ENCODE measurements at places on chromosomes 12 and 14.

GRCh38 chr14:39266525-39266870 is 32.8 kb downstream of the MIA2 start:
- DNase-seq: no peak

GRCh38 chr12:6376870-6377666 is 1.7 kb upstream of the SCNN1A start:
- no peak for DNase-seq

- no peak for DNase-seq
Measured at GRCh38 chr12:75690296-75690955, 179.0 kb upstream of the KRR1 start.

- DNase-seq: peak; percentile 42
Measured at GRCh38 chr12:107670999-107671643, 14.5 kb upstream of the PWP1 start.

DNA sequence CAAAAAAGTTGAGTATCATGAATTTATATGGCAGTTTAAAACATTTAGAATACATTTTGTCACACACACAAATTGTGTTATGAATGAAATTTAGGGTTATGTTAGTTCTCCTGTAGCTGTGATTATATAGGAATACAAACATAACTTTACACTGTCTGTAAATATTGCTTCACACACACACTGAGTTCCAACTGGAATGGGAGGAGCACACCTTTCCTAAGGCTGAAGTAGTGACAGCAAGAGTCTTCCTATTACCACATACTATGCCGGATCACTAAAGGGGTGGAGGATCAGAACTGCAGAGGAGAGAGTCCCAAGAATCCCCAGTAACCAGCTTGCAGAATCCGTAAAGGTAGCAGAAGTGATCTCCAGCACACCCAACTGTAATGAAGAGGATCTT is 63.7 kb downstream of the DNAI7 start:
- no peak for DNase-seq

GRCh38 chr14:59175404-59175803 is 13.1 kb upstream of the DAAM1 start:
- no peak for DNase-seq

DNA sequence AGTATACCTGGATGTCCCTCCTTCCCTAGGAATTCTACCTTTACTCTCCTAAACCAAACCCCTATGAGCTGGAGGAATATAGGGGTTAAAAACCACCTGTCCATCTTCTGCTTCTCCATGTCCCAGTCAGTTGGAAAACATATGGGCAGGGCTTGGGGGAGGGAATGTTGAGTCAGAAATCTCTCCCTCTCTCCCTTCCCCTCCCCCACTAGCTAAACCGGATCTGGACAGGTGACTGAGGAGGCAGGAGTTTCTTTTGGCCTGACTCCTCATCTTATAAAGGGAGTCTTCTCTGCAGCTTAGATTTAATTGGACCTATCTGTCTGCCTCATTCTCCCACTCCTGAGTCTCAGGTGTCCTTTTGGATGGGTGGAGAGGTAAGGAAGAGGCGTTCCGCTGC is 6.1 kb downstream of the ERBB3 start:
- DNase-seq: no peak

GRCh38 chr14:67410313-67410712 is 1.7 kb downstream of the PLEK2 start:
- DNase-seq: no peak

DNA sequence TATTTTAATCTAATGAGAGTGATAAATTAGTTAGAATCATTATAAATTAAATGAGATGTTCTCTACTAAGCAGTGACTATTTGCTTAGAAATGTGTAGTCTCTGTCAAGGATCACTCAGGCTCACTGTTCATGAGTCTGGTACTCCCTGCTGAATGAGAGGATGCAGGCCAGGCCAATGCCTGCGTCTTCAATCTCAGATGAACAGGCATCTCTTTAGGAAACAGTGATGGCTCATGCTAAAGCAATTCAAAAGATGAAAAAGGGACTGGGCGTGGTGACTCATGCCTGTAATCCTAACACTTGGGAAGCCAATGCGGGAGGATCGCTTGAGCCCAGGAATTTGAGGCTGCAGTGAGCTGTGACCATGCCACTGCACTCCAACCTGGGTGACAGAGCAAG is 106.8 kb downstream of the ZFC3H1 start:
- DNase-seq: no peak

- no peak for DNase-seq
Measured at GRCh38 chr12:132024758-132025157, 75.0 kb downstream of the EP400 start.

DNA sequence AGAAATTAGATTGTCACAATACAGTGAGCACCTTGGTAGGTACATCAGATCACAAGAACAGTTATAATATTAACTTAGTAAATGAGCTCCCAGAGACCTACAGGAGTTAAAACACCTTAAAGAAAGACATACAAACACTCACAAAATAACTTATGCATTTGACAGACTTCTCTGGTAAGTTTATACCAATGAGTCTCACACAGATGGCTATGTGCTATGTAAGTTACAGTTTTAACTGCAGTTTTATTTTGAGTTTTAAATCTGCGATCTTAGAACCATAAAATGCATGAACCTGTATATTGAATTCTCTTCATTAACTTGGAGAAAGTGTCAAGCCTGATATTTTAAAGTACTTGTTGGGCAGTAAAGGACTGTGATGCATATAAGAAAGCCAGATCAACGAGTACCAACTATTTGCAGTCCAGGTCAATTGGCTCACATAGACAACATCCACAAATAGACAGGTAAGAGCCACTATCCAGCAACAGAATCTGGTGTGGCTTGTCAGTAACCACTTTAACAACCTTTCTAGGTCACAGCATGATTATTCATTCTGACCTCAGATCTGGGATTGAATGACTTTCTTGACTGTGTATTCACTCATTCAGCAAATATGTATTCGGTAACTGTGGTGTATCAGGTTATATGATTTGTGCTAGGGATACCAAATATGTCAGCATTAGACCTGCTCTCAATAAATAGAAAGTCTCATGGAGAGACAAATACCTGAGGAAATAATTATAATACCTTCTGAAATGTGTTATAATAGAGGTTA is 856.6 kb upstream of the MGAT4C start:
- DNase-seq: no peak

- no peak for DNase-seq
Measured at GRCh38 chr14:28745176-28745575, 21.4 kb upstream of the FOXG1 start.

DNA sequence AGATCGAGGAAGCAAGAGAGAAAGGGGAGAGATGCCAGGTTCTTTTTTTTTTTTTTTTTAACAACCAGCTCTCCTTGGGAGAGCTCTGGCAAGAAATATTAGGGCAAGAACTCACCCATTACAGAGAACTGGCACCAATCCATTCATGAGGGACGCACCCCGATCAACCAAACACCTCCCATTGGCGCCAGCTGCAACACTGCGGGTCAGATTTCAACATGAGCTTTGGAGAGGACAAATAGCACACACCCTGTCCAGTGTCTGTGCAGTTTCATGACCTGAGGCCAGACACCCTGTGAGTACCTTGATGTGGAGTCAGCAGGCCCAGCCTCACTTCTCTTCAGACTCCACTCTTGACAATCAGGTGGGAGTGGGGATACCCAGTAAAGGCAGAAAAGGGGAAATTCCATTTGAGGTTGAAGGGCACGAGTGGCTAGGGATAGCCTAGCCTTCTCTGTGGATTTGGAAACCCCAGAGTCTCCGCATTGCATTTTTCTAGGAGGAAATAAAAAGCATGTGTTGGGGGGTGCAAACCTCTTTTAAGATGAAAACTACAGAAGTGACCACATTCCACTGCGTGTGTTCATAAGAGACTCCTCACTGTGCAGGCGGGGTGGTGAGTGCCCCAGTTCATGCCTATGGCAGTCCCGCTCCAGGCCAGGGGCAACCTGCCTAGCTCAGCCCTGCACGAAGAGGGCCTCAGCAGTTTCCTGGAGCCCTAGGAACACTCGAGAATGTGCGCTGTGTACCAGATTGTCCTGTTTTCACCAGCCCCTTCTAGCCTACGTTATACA is 42.4 kb upstream of the GPATCH2L start:
- no peak for DNase-seq

DNA sequence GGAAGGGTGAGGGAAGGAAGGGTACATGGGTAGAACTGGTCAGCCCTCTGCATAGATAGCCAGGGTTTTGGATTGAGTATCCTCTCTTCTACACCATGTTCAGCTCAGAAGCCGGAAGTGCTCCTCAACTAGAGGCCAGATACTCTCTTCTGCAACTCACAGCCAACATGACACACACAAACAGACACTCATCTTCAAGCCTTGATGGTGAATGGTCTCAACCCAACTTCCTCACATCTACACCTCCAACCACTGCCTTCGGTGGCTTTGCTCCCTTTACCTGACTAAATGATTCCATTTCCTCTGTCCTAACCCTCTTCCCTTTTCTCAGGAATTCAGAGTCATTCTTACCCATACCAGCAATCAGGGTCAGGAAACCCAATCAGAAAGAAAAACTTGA is 7.6 kb upstream of the FKBP11 start:
- no peak for DNase-seq

DNA sequence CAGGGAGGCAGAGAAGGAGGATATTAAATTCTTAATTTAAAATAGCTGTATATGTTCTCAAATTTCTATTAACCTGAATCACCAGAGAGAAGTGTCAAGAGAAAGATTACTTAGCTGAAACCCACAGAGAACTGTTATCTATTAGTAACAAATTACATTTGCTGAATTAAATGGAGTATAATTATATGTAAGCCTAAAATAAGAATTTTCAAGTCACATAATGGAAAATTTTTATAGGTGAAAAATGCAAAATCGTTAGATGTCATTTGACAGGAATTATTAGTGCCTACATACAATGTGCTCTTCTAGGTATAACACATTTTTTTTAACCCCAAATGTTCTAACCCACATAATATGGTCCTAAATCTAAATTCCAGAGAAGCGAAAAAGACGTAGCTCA is 4.1 kb upstream of the ATP2B1 start:
- DNase-seq: no peak

GRCh38 chr12:78880078-78880477 is 15.5 kb downstream of the SYT1 start:
- no peak for DNase-seq

DNA sequence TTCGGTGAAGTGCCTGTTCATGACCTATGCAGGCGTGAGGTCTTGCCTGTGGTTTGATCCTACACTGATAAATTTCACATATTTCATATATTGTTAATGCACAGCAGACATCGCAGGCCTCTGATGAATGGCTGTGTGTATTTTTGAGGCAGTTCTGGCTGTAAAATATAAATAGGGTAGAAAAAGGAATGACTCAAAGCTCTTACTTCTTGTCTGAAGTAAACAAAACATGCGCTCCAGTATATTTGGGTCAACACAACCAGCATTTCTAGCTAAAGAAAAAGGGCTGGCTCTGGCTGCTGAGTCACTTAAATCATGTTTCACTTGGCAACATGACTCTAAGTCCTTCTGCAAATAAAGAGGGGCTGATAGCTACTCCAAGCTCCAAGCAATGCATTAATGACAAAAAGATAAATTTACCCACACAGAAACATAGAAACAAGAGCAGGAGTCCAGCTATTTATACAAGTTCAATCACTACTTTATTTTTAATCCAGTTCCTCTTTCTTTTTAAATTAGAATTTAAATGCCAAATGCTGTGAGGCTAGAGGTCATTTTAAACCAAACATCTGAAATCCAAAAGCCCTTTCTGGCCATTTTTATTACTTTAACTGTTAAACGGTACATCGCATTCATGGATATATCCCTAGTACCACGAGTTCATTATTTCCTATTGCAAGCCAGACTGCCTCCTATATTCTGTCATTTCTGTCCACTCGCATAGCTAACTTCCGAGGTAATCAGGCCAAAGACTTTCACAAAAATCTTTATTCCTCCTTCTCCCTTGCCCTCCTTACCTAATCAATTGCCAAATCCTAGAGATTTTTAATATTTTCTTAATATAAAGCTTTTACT is 54.3 kb upstream of the TMCC3 start:
- no peak for DNase-seq

- DNase-seq: no peak
Measured at GRCh38 chr12:100959481-100959880, 164.9 kb downstream of the ANO4 start.

- no peak for DNase-seq
Measured at GRCh38 chr12:121330692-121331091, 21.5 kb downstream of the ANAPC5 start.

DNA sequence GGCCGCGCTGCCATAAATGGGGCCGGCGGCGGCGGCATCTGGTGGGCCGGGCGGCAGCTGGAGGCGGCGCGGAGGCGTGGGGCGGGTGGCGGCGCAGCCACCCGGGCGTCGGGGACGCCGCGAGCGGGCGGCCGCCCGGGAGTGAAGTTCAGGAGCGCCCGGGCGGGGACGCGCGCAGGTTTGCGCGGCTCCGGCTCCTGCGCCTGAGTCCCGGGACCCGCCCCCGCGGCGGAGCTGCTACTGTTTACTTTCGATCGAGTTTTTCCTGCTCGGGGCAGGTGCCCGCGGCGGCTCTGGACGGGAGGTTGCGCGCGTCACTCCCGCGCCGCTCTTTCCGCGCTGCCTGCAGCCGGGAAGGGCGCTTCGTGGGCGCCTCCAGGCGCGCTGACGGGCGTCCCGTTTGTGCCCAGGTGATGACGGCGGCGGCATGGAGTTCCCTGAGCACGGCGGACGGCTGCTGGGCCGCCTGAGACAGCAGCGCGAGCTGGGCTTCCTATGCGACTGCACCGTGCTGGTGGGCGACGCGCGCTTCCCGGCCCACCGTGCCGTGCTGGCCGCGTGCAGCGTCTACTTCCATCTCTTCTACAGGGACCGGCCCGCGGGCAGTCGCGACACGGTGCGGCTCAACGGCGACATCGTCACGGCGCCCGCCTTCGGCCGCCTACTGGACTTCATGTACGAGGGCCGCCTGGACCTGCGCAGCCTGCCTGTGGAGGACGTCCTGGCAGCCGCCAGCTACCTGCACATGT is at the start of gene ZBTB42:
TSS of gene ZBTB42 (plus strand) at position 331 of the 749 bp plus-strand sequence. CDS start at position 428, 97 bp downstream.
- peak; percentile 51 for DNase-seq

- no peak for DNase-seq
Measured at GRCh38 chr14:51703787-51704186, 52.1 kb downstream of the FRMD6 start.

DNA sequence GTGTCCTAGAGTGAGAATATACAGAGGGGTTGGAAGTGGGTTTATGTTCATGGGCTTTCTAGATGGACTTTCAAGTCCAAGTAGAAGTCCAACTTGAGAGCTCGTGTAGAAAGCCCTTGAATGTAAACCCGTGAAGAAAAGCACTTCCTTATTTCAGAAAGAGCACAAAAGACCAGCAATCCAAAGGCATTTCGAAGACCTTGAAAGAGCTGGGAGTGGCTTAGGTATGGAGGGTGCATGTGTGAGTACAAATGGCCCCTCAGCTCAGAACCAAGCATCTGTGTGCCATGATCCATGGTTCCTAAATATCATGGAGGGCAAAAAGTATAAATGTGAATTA is 160.7 kb downstream of the ETV6 start:
- no peak for DNase-seq

GRCh38 chr14:68518166-68518565 is 274.7 kb downstream of the ZFP36L1 start:
- DNase-seq: no peak

- no peak for DNase-seq
Measured at GRCh38 chr14:92655419-92656201, 92.8 kb downstream of the LGMN start.

GRCh38 chr14:55889124-55889523 is 229.1 kb upstream of the PELI2 start:
- DNase-seq: no peak

GRCh38 chr12:83634726-83635267 is 948.1 kb downstream of the TMTC2 start:
- no peak for DNase-seq
